WTC11 (cell line): ENCODE measurements at places on chromosomes 4 and X. TPM values are rescaled to one million over a fixed set of nuclear protein-coding genes. Genes with fewer than 3 reads are reported as not detected.
A peak's percentile ranks its signal among the peaks of the same experiment; 100 is the strongest.

DNA sequence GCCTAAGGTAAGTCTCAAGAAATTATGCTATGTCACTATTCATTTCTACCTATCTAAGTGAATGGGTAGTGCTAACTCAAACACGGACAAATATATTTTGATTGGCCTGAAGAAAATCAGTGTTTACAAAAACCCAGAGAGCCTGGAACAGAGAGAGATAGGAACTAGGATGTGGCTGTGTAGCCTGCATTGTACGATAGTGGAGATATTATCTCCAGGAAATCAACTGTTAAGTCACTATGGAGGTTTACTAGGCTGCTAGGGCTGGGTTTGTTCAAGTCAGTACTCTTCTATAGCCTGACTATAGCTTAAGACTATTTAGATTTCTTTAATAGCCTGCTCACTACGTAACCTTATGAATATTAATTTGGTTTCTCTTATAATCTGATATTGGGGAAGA is 127.9 kb downstream of the TACR3 start:
- no peak overlapping the region for H3K27ac ChIP-seq
- H3K4me1 ChIP-seq: 0 out of 2 replicates have a peak, but pooled peaks cover 3% of the 10 kb centered on the region
- H3K4me3 ChIP-seq: no peak overlapping the region
- H3K27me3 ChIP-seq: no peaks in the 10 kb centered on the region

DNA sequence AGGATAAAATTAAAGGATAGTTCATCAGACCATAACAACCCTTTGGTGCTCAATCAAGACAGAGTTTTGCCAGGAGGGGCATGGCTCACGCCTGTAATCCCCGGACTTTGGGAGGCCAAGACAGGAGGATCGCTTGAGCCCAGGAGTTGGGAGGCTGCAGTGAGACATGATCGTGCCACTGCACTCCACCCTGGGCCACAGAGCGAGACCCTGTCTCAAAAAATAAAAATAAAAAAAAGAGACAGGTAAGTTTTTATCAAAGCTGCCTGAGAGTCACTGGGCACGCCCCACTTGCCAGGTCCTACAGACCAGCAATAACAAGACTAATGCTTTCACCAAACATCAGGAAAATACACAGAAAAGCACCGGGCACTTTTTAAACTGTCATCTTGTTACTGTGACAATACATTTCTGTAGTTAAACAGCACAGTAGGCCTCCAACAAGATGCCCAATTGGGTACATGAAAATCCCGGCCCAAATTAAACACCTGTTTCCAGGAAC is 765 bp downstream of the CFAP97 start:
- H3K4me3 ChIP-seq: peak overlapping the region; percentile 93
- no peak for DNase-seq
- peak overlapping the region; percentile 92 for H3K27ac ChIP-seq
- peaks cover 32% of the 10 kb centered on the region for H3K4me1 ChIP-seq

The UNC5C gene
- total RNA-seq: 0.25 to 1.0 TPM (median 0.30 TPM) in 3 replicates

The PCDH7 gene
- total RNA-seq: 2.2 to 3.9 TPM (median 2.4 TPM) in 3 replicates

The TEC gene
- 8.8 to 10.5 TPM (median 9.2 TPM) in 3 replicates for total RNA-seq
